ENCODE measurements at places on chromosomes 1 and 21. TPM values are rescaled to one million over a fixed set of nuclear protein-coding genes. Genes with fewer than 3 reads are reported as not detected.

DNA sequence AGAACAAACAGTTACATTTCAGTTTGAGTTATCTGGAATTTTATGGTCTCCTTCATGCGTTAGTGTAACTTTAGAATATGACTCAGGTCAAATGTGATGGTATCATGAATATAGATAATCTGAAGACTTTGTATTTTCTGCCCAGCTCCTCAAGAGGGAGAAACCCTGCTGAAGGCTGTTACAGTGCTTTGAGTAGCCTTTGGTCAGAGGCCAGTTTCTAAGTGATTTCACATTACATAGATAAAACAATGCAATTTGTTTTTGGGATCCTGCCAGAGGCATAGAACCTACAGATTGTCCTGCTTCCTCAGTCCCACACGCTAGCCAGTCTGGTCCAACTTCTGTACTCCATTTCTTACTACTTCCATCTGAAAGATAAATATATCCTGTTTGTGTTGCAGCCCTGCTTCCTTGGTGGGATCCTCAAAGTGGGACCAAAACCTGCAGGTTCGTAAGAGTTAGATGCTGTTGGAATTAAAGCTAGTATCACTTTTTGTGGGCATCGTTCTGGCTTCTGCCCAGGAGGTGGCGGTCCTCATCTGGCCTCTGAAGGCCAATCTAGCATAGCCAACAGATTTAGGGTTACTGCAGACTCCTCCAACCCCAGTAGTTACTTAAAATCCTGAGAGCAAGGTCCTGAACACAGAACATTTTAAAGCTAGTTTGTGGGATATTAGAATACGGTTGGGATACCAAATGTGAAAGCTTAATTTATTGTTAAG lies 645.8 kb upstream of the USP24 start:
- no peak for DNase-seq

GRCh38 chr1:57393058-57393584 lies 30.7 kb downstream of the DAB1 start:
- DNase-seq = no peak

- no peak for DNase-seq
These were observed 1.5 kb downstream of the CDC7 start for GRCh38 chr1:91501971-91502671.

- no peak for DNase-seq
These were observed 40.9 kb downstream of the PLXNA2 start for GRCh38 chr1:208203127-208203847.

DNA sequence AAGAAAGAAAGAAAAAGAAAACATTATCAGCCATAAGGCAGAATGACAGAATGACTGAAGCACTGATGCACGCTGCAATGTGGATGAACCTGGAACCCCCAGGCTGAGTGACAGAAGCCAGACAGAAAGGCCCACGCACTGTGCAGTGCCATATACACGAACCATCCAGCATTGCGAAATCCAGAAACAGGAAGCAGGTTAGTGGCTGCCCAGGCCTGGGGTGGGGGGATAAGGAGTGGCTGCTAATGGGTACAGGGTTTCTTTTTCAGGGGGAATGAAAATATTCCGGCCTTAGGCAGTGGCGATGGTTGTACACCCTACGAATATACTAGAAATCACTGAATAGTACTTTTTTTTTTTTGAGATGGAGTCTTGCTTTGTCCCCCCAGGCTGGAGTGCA lies 57.0 kb downstream of the CHD5 start:
- peak; percentile 77 for DNase-seq

DNA sequence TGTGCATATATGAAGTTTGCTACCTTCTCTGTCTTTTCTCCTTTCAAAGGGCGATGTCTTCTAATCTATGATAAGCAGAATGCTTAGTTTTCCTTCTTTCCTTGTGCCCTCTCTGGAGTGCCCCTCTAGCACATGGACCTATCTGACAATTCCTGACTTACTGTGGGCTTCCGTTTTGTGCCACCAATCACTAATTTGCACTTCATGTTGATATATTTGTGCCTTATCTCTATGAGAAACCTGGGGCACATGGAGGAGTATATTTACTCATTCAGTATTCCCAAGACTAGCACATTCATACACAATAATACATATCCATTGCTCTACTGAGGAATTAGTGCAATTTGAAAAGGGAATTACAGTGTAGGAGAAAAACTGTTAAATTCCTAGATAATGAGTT lies 197.7 kb downstream of the CTH start:
- DNase-seq = no peak

DNA sequence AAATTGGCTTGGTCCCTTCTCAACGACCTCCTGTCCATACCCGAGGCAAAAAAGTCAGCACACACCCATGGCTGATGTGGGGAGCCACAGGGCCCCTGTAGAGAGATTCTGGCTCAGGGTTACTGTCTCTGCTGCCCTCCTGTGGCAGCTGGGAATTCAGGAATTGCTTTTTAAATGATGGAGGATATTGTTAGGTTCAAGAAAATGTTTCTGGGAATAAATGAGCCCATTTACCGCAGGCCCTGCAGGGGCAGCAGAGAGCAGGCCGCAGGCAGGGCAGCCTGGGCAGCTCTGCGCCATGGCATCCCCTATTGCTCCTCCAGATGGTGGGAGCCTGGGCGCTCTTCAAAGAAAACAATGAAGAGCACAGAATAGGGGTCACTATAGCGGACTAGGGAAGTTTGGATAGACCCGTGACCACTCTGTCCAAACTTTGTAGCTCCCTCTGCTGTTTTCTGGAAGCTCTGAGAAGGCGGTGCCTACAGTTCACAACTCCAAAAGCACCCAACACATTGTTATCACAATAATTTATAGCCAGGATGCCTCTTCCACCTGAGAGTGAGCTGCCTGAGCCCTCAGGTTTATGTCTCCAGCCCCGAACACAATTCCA lies 201.1 kb downstream of the BACH1 start:
- DNase-seq = no peak

GRCh38 chr1:21935393-21935804 lies 1.7 kb downstream of the HSPG2 start:
- DNase-seq = no peak

- no peak for DNase-seq
These were observed 9.9 kb downstream of the S100A11 start for GRCh38 chr1:152026895-152027294.

DNA sequence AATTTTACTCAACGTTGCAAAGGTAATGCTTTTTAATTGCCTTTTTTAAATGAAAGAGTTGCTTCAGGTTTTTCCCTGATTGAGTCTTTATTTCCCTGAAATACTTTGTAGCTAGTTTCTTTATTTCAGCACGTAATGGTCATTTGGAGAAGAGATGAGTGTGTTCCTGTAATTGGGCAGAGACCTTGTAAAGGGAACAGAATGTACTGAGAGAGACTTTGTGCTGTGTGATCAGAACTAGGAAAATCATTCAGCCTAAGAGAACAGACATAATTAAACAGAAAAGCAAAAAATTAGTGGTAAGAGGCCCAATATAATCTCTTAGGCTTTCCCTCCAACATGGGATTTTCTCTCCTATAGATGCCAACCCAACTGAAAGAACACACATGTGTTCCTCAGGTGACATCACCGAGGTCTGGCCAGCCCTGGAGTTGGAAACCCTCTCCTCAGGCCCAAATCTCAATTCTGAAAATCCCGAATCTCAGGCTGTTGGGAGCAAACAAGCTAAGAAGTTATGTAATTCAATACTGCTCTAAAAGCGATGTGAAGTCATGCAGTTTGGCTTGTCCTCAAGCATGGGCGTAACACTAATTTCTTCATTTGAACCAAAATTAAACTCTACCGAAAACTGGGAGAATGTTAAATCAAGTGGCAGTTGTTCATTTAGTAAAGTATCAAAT lies 102.0 kb downstream of the TGFB2 start:
- DNase-seq = no peak

DNA sequence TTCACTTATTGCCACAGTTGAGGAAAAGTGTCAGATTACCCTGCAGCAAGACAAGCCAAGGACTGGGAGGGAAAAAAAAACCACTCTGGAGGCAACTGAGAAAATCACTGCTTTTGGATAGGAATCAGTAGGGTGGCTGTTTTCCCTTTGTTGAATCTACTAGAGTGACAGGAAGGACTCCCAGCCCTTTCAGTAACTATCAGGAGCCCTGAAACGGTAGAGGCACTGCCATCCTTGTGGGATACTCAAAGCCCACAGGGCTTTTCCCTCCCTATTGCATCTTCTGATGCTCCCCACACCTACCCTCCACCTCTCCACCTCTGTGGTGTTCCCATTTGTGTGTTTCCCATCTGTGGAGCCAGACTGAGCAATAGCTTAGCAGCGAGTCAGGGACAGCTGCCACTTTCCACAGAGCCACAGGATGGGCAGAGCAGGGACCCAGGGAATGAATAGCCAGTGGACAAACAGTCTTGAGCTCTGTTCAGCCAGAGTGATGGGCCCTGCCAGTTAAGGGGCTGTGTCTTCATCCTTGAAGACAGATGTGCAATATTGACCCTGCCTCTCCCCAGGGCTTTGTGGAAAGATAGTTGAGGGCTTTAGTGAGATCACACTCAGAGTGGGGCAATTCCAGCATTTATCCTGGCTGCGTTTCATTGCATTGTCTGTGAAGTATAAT lies 13.9 kb downstream of the UBIAD1 start:
- DNase-seq = no peak

DNA sequence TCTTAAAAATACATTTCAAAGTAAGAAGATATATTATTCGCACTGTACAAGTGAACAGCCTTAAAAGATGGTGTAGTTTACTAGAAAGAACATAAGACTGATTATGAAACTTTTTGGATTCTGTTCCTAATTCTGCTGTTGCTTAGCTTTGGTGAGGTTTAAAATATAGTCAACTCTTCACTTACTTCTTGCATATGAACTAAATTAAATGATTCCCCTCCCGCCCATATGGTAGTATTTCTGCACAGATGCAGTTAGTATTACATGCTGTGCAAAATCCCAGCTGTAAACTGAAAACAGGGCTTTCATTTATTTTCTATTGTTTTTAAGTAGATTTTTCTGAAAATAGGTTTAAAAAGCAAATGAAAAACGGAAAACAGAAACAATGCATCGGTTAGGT lies 345.4 kb upstream of the NCAM2 start:
- DNase-seq = no peak

GRCh38 chr1:201479201-201479730 lies 10.3 kb upstream of the PHLDA3 start:
- DNase-seq = no peak

DNA sequence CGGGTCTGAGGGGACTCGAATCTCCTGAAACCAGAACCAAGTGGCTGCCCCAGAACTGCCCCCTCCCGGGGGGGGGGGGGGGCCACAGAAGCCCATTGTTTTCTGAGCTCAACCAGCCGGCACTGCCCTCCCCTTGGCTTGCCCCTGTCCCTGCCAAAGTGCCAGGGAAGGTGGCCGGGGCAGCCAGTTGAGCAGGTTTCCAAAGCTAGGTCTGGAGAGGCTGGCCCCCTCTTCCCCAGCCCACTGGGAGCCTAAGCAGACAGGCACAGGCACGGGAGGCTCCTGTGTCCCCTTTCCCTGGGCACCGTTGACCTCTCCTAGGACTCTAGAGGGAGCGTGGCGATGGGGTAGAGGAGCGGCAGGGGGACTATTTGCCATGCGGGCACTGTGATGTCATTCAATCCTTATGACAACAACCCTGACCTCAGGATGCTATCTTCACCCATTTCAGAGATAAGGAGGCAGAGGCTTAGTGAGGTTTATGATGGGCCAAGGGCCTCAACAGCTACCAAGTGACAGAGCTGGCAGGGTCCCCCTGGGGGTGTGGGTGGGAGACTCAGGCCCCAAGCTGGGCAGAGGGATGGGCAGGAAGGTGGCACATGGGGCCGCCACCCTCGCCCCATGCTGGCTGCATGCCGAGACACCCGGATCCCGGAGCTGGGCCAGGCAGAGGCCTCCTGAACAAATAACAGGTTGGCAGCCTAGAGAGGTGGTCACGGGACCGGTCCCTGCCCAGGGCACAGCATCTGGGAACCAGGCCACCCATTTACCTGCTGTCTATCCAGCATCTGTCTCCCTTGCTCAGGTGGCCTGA lies 35.0 kb downstream of the RAP1GAP start:
- no peak for DNase-seq

The FOXD2 gene
- 0.27 TPM for total RNA-seq

The S100A12 gene
- 4.8 TPM for total RNA-seq

The OR2L8 gene
- total RNA-seq = 9.2 TPM

The EPS8L3 gene
- not detected for total RNA-seq

The ICOSLG gene
- total RNA-seq = 4.3 TPM

Data from hematopoietic multipotent progenitor cell (in vitro differentiated cells).